ENCODE measurements at places on chromosomes 7 and 10.

- no peaks in the 10 kb centered on the region for H3K36me3 ChIP-seq
- DNase-seq = no peak
- H3K27ac ChIP-seq = no peak overlapping the region
- no peaks in the 10 kb centered on the region for H3K4me1 ChIP-seq
- H3K27me3 ChIP-seq = no peaks in the 10 kb centered on the region
These were observed 210.7 kb upstream of the GNAI1 start for GRCh38 chr7:79923953-79924352.

DNA sequence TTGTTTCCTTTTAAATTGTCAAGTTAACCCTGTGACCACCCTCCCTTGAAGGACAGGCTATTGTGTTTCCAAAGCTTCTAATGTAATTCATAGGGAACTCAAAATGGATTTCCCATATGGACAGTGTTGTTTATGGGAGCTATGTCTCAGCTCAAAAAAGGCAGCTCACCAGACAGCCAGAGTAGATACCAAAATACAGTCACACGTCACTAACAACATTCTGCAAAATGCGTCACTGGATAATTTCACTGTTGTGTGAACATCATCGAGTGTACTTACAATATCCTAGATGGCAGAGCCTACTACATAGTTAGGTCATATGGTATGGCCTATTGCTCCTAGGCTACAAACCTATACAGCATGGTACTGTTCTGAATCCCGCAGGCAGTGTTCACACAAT is 97.4 kb downstream of the AVL9 start:
- peaks cover 17% of the 10 kb centered on the region for H3K4me1 ChIP-seq
- DNase-seq = no peak
- no peak overlapping the region for H3K4me3 ChIP-seq
- H3K36me3 ChIP-seq = peaks cover 18% of the 10 kb centered on the region

GRCh38 chr7:17144322-17144721 is 154.1 kb upstream of the AHR start:
- no peaks in the 10 kb centered on the region for H3K27me3 ChIP-seq
- DNase-seq = no peak
- no peak overlapping the region for H3K4me3 ChIP-seq
- H3K27ac ChIP-seq = no peak overlapping the region
- H3K4me1 ChIP-seq = peaks cover 3% of the 10 kb centered on the region
- no peaks in the 10 kb centered on the region for H3K36me3 ChIP-seq

GRCh38 chr7:2792235-2792634 is 51.9 kb downstream of the GNA12 start:
- no peaks in the 10 kb centered on the region for H3K27me3 ChIP-seq
- DNase-seq = no peak
- peaks cover 54% of the 10 kb centered on the region for H3K36me3 ChIP-seq
- no peak overlapping the region for H3K4me3 ChIP-seq
- H3K4me1 ChIP-seq = no peaks in the 10 kb centered on the region
